ENCODE measurements at places on chromosomes 6 and 20.

DNA sequence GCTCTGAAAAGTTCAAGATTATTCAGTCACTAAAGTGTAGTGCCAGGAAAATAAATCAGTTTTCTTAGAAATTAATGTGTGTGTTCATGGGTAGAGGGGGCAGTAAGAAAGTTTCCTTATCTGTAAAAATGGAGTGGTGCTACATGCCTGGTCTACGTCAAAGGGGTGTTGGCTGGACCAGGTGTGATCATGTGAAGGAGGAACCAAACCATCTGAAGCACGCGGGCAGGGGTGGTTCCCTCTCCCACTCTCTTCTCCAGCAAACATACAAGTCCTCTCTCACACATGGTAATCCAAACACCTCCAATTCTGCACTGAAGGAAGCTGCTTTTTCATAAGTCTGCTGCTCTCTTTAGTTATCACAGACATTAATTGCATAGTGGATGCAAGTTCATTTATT is 63.1 kb downstream of the CLIC5 start:
- no peak for DNase-seq

DNA sequence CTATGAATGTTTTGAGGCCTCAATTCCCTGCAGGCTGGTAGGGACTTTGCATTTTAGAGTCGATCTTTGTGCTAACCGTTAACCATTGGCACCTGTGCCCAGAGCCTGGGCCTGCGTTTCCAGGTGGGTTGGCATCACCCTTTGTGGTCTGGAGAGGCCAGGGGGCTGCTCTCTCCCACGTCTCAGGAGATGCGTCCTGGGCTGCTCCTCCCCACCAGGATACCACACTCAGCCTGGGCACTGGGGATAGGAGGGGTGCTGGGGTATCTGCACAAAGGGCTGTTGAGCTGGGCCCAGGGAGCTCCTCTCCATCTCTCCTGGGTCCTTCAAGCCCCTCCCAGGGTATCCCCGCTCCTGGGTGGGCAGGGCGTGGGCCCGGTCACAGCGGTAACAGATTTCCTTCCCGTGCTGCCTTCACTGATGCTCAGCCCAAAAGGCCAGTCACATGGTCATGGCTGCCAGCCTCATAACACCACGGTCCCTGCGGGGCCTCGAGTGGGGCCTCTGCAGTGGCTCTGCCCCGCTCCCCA is 266.2 kb downstream of the TAF4 start:
- DNase-seq, result no peak

DNA sequence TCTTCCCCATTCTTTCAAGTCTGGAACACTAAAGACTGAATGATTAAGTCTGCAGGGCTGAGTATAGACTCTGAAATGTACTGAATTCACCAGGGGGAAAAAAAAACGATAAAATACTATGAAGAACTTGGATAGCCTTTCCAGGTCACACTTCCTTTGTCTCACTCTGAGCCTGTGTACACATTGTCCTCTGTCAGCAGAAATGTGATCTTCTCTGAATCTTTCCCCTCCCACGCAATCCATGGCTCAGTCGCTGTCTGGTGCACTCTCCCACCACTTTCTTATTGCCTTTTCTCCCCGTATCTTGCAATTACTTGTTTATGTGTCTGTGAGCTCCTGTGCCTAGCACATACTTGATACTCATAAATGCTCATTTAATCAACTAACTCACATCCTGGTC is 212.6 kb upstream of the RSPO3 start:
- no peak for DNase-seq

- DNase-seq, result no peak
Observed at GRCh38 chr20:61320691-61321425, 68.8 kb downstream of the CDH4 start.

DNA sequence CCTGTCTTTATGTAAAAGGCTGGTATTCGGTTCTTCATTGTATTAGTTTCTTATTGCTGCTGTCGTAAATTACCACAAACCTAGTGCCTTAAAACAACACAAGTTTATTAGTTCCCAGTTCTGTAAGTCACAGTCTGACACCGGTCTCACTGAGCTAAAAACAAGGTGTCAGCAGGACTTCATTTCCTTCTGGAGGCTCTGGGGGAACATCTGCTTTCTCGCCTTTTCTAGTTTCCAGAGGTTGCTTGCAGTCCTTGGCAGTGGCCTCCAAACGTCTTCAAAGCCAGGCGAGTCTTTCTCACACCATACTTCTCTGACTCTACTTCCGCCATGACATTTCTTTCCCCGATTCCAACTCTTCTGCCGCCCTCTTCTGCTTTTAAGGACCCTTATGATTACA is 43.0 kb upstream of the ZFAND3 start:
- DNase-seq, result no peak

DNA sequence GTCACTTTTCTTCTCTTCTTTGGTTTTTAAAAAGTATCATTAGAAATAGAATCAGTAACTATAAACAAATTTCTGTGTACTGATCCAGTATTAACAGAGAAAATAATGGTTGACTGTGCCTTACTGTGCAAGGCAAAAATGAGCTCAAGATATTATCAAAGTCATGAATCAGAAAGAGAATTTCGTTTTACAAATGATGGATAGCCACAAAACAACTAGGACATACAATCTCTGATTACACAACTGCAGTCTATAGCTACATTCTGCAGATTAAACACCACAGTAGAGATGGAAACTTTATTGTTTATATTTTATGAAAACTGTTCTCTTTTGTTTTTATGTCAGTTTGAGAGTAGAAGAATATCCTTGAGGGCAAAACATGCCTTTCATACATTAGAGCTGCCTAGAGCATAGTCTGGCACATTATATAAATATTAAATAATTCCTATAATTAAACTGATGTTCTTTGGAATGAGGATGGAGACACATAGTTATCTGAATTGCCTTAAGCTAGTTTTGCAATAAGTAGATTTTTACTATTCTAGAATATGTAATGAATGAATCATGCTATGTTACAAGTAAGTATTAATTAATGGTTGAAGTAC is 333.1 kb downstream of the LAMA2 start:
- DNase-seq, result no peak

DNA sequence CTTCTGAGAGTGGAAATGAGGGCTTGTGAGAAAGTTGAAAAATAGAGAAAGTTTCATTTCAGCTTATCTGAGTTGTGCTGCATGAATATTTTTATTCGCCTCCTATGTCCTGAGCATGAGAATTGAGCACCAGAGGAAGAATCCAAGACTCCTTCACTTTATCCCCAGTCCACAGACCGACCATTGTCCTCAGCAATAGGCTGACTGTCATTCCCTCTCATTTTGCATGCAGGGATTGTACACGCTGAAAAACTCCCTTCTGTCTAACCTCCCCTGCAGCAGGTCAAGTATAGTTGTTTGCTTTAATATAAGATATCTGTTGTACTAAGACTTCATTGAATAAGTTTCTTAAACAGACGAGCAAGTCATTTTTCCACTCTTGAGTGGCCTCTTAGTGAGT is 437.6 kb downstream of the PRKN start:
- DNase-seq, result no peak

DNA sequence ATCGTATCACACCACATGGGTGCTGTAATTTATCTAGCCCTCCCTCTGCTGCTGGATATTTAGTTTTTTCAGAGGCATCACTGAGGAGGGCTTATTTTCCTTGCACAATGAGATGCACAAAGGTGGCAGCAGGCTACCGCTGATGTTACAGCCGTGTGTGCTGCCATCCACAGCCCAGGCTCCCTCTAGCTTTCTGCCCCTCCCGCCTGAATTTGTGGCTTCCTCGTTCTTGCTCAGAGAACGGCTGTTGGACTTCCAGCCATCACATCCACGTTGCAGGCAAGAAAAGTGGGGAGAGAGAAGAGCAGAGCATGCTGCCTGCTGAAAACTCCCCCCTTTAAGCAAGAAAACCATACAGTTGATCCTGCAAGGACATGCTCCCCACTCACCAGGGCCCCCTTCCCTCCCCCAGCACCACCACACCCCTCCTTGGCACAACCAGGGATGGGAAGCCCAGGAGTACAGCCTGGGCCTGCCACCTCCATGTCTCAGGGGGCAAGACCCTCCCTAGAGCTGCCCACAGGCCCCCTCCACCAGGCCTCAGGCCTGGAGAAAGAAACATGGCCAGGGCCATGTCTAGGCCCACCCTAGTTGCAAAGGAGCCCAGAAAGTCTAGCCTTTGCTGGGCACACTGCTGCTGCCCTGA is 102.6 kb downstream of the MRPL14 start:
- DNase-seq, result no peak

- DNase-seq, result no peak
Observed at GRCh38 chr6:44064089-44064947, 62.9 kb downstream of the MRPL14 start.

- DNase-seq, result no peak
Observed at GRCh38 chr6:1318036-1318435, 6.1 kb downstream of the FOXQ1 start.

DNA sequence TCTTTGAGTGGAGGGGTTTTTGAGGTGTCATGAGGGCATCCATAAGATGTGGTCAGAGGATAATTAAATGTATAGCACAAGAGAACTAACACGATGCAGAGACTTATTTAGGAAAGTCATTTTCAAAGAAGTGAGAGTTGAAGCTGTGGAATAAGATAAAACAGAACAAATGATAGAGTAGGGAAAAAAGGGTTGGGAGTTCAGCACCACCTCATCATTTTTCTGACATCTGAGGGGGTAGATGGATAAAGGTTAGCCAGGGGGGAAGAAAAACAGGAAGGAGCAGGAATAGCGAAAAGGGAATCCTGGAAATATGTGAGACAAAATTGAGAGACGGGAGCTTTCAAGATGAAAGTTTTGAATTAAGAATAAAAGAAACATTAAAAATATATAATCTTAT is 434.2 kb downstream of the NKAIN2 start:
- DNase-seq, result no peak

DNA sequence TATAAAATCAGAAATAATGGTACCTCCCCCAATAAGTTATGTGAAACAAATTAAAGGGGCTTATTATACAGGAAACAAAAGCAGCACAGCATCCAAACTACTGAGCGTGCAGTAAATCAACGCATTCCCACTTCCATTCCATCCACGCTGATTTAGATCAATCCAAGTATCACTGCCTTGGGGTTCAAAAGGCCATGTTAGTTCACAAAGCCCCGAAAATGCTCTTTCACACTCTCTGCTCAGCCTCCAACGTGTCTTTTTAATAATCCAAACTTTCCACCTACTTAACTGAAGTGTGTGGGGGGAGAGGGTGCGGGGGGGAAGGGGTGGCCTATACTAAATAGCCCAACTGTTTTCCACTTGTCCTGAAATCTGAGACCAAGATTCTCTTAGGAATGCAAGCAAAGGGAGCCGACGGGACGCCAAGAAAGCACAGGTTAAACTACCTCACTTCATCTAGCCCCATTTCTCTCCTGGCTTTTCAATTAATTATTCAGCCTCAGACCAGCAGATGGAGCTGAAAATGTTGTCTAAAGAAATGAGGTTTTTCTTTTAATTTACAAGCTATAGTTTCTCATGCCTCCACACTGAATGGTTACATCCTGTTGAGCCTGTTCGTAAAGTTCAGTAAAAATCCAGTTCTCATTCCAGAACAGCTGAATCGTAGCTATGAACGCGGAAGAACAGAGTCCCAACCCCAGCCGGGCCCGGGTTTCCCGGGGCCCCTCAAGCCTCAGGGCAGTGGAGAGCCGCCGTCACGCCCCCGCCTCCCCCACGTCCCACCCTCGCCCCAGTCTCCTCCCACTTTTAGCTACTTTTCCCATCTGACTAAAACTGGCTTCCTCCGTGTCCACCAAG is 1.0 kb upstream of the NXT1 start:
- DNase-seq, result no peak

DNA sequence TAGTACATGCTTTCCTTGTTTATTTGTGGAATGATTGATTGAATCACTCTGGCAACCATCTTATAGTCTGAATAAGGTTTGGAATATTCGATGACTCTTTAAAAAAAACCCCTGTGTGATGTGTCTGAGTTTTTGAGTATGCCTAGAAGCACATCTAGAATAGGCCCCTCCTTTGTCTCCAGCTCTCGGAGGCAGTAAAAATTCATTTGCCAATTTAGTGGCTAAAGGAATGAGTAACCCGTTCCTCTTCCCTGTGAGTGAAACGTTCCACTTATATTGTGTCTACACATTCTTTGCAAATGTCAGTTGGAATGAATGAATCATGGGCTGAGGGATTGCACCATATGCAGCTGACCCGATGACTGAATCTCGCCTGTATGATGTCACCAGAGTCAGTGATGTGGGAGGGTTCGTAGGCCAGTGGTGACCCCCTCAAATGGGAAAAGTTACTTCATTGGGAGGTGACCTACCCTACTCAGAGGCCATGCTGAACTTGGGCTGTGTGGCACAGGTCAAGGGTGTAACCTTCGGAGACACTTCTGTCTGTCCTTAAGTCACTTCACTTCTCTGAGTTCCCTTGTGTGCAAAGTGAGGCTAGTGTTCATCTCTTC is 21.6 kb downstream of the MOCS3 start:
- DNase-seq, result peak; percentile 41

DNA sequence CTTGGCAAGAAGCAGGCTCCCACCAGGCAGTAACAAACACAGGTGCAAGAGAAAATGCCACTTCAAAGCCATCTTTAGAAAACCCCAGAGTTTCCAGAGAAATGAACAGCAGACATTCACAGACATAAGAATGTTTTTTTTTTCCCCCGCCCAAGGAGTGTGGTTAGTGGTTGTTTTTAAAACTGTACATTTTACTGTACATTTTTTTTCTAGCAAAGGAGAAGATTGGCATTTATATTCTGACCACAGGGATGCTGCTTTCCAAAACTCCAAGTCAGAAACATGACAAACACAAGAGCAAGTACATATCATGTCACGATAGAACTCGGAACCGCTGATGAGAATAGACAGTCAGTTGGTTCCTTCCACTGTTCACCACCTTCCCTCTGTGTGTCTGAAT is 197.9 kb downstream of the LRFN2 start:
- DNase-seq, result no peak

- no peak for DNase-seq
Observed at GRCh38 chr6:159984268-159984786, 15.4 kb downstream of the IGF2R start.

DNA sequence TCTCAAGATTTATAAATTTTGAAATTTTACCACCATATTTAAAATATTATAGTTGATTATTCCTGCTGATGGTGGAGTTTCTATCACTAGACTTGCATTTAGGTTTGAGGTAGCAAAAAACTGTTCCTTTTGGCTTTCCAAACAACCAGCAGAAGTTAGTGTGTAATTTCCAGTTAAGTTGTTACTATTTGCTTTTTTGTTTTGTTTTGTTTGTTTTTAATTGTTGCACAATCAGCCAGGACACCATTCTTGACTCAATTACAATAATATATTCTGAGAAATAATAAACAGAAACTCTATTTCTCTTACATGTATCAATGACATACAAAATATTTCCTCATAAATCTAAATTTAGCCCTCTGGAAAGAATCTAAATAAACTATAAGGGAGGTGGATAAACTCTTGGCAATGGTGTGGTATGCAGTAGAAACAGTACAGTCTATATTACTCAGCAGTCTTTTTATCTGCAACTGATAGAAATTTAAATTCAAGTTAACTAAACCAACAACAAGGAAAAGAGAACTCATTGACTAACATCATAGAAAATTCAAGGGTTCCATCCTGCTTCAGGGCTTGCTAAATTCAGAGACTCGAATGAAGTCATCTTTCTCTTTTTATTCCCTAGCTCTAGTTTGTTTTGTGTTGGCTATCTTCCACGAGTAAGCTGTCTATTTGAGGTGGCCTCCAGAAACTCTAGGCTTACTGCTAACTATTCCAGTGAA is 19.4 kb upstream of the COL19A1 start:
- no peak for DNase-seq

Data from stimulated activated CD4-positive, alpha-beta T cell treated with anti-CD3 and anti-CD28 coated beads, Interleukin-4, amount 100 ng/mL, for 48 hours (primary cell).